Stimulated activated CD8-positive, alpha-beta memory T cell treated with anti-CD3 and anti-CD28 coated beads, Interleukin-7, amount 100 ng/mL, for 24 hours (primary cell): ENCODE measurements at places on chromosomes 1 and 21.

DNA sequence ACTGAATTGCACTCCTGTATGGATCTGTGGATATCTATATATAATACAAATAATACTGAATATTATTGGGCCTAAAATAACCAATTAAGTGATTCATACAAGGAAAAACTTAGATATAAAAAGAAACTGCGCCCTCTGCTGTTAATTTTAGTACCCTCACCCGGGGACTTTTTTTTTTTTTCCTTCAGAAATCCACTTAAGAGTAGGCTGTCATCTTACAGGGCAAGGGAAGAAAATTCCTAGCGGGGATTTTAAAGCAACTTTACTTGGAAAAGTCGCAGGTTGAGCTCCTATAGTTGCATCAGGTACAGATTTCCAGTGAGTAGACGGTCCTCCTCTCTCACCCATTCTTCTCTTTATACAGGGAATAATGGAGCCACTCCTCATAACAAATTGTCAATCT, 1.3 kb downstream of the NTNG1 start:
- no peak for DNase-seq

DNA sequence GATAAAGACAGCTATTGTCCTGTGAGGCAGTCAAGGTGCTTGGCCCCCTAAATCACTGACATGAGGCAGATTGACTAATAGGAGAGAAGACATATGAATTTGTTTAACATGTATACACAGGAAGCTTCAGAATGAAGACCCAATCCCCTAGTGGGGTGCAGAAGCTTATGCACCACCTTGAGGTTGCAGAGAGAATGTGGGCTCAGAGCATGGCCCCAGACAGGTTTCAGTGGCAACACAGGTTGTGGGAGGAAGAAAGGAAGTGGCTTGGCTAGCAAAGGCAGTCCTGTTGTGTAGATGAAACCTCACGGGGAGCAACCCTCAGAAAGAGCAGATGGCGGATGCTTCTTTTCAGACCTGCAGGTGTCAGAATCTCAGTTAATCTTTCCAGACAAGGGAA, 37.0 kb upstream of the PARP1 start:
- peak; percentile 11 for DNase-seq

DNA sequence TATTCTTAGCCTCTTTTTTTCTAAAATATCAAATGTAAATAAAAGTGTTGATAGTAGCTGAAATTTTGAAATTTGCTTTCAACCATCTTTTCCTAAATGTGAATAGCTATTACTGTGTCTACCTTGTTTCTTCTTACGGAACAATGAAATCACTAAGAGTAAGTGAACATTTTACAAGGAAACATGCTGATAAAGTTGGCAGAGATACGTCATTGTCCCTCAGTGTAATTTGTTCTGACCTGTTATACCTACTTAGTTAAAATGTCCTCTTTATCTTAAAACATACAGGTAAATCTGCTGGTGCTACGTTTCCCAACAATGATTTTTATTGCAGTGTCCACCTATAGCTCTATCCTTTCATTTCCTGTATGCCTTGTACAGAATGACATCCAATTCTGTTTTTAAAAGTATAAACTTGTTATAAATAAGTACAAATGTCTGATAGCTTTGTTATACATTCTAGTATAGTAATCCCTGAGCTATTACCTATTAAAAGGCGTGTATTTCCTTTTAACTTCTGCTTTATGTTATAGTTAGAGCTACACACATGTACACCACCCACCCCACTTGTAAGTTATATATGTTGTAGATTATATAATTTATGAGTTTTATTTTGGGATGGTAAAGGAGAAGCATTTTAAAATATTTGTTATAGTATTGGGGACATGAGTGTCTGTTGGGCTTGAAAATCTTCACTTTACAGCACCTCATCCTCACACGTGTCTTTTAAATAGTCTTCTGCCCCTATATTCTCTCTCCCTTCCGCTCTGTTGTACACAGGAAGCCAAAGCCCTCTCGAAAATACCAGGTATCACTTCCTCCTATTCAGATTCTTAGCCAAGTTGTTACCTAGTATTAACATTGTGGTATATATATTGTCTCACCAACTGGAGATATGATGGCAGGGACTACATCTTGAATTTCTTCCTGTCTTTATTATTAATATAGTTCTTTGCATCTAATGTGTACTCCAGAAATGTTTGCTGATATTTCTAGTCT, 25.2 kb downstream of the LAMC1 start:
- DNase-seq: no peak

GRCh38 chr1:202807451-202807925, 733 bp downstream of the KDM5B start:
- no peak for DNase-seq

GRCh38 chr1:201769966-201770365, 59.0 kb upstream of the IPO9 start:
- no peak for DNase-seq

DNA sequence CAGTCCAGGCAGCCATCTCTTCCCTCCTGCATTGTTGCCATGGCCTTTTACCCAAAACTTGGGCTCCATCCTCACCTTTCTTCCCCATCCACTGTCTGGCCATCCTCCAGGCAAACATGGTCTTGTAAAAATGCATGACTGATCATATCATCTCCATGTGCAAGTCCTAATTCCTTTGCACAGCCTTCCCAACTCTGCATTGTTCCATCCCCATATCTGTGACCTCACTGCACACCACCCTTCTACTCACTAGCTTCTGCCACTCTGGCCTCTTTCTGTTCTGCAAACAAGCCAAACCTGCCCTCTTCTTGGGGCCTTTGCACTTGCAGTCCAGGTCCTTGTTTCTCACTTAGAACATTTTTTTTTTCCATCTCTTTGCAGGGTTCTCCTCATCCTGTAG, 230.1 kb upstream of the GJB5 start:
- DNase-seq: no peak

DNA sequence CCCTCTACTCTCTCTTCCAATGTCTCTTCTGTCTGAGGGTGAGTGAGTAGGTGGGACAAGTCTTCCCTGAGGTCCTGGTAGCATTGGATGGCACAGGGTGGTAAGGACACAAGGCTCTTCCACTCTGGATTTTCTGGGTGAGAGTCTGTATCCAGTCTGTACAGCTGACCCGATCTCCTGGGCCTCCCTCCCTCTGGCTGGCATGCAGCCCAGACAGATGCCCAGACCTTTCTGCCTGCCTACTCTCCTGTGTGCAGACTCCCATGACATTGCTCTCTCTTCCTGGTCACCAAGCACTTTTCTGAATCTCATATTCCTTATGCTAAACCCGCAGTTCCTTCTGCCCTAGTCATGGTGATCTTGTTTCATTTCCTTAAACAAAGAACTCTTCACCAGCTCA, 100.3 kb downstream of the GRIK3 start:
- no peak for DNase-seq

- DNase-seq: no peak
These were observed 16.6 kb upstream of the EPB41 start for GRCh38 chr1:28897789-28898188.

- no peak for DNase-seq
These were observed 80.4 kb upstream of the GNG4 start for GRCh38 chr1:235730007-235730406.

- DNase-seq: no peak
These were observed 55.2 kb downstream of the RNF220 start for GRCh38 chr1:44460107-44460882.

DNA sequence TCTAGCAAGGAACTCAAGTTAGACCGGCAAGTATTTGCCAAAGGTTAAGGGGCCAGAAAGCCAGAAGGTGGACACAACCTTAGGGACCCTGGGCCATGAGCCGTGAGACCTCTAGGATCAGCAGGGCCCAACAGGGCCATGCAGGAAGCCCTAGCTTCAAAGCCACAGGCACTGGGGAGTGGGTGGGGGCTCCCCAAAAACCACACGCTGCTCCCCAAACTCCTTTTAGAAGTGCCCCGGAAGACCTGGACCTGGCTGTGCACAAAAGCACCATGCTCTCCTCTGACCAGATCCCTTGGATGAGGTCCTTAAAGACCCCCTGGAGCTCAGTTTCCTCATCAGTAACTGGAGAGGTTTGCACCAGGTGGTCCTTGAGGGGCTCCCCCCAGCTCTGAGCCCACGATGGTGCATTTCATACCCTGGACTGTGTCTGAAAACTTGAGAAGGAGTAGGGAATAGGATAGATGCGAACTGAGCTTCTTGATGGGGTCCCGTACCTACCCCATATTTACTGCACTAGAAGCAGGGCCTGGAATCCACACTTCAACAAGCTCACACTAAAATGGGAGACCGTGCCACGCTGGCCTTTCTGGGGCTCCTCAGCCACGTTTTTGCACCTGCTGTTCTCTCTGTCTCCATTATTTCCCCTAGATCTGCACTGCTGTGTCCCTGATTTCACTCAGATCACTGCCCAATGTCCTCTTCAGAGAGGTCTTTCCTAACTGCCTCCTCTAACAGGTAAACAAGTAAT, 40.6 kb upstream of the LBR start:
- no peak for DNase-seq

GRCh38 chr1:75265792-75266191, 131.6 kb downstream of the LHX8 start:
- no peak for DNase-seq

DNA sequence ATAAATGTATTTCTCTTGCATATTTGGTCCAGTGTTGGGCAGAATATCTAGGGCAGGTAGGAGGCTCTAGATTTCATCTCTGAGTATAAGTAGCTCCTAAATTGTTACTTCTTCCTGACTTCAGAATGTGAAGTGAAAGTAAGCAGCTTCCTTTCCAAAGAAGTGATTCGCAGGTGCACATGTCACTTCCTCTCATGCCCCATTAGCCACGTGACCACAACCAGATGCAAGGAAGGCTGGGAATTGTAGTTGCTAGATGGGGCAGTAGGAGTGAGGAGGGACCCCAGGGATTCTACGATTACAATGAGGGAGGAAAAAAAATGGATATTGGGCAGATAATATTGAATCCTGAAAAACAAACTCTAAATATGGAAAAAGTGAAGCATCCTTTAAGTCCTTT, 113.2 kb upstream of the CYYR1 start:
- no peak for DNase-seq
